Stomach (tissue), 19 donors: ENCODE measurements at places on chromosomes 3 and 15. TPM values are rescaled to one million over a fixed set of nuclear protein-coding genes. Genes with fewer than 3 reads are reported as not detected.

GRCh38 chr3:181793006-181793405 is 81.3 kb downstream of the SOX2 start:
- DNase-seq, result no peak

GRCh38 chr3:123025642-123026521 is 1.7 kb downstream of the SEMA5B start:
- DNase-seq, result peak; percentile 73

- DNase-seq, result no peak
These were observed 379.3 kb downstream of the MAGI1 start for GRCh38 chr3:65659396-65659795.

GRCh38 chr15:95958382-95958781 is 372.1 kb upstream of the NR2F2 start:
- no peak for DNase-seq

RBMS3 gene
- polyA plus RNA-seq, result 2.0 TPM
